Testis (tissue), 5 donors: ENCODE measurements at places on chromosomes 6 and 20.

GRCh38 chr6:52664991-52665686 lies 5.8 kb upstream of the TMEM14A start:
- no peak for DNase-seq

DNA sequence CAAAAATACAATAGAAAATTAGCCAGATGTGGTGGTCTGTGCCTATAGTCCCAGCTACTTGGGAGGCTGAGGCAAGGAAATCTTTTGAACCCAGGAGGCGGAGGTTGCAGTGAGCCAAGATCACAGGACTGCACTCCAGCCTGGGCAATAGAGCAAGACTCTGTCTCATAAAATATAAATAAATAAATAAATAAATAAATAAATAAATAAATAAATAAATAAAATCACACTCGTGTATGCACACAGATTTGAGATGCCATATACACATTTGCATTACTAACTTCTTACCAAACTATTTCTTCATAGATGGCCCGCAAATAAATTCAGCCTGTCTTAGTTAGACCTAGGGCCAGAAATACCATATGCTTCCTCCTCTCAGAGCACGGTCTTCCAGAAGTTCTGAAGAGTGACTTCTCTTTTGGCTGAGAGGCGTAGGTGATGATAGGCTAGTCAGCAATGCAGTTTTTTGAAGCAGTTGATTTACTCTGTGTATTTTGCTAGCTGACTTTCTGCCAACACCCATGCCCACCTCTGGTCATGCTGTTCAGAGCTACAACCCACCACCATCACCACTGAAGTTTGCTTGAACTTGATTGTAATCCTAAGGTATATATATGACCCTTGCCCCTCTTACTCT lies 150.1 kb downstream of the SASH1 start:
- no peak for DNase-seq

DNA sequence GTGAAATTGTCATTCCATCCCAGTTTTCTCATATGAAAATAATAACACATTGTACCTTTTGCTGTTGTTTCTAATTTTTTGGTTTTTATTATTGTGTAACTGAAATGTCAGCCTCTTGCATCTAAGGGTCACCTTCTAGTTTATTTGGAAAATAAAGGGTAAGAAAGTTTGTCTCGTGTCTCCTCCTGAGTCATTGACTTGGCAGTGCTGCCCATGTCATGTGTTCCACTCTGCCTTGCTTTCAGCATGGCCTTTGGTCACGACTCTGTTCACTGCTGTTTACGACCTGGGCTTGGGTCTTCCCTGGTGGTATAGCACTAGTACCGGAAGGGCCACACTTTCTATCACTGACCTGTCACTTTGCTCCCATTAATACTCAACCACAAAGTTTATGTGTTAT lies 171.4 kb upstream of the RSPO3 start:
- peak; percentile 62 for DNase-seq

- peak; percentile 32 for DNase-seq
Observed at GRCh38 chr6:53910834-53911233, 116.0 kb downstream of the LRRC1 start.

DNA sequence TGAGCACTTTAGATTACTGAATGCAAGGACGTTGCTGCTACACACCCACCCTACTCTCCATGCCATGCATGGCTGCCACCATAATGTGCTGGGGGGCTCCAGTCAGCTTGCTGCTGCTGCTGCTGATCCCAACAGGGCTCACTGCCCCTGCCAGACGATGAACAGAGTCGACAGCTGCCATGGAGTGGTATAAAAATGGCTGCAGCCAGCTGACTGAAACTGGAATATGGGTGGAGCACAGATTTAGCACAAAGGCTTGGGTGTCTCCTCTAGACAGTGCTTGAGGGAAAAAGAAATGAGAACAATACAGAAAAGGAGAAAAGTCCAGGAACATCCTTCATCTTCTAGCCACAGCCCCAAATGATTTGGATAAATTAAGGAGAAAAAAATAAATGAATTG lies 150.7 kb downstream of the PDSS2 start:
- DNase-seq, result no peak

DNA sequence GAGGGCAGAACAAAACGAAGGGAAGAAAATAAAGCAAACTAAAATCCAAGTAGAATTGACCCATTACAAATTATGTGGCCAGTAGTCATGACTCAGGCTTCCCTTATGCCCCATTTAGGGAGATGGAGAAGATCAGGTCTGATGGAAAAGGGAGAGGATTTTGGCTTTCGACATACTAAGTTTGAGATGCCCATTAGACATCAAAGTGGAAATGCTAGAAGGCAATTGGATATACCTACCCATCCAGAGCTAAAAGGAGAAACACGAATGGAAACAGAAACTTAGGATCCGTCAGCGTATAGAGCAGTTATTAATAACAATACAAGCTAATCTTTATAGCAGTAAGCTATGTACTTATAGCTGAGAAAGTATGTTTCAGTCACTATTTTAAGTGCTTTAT lies 4.8 kb downstream of the TRPC4AP start:
- DNase-seq, result no peak

GRCh38 chr6:28383235-28384142 lies 16.1 kb downstream of the ZSCAN12 start:
- peak; percentile 94 for DNase-seq

DNA sequence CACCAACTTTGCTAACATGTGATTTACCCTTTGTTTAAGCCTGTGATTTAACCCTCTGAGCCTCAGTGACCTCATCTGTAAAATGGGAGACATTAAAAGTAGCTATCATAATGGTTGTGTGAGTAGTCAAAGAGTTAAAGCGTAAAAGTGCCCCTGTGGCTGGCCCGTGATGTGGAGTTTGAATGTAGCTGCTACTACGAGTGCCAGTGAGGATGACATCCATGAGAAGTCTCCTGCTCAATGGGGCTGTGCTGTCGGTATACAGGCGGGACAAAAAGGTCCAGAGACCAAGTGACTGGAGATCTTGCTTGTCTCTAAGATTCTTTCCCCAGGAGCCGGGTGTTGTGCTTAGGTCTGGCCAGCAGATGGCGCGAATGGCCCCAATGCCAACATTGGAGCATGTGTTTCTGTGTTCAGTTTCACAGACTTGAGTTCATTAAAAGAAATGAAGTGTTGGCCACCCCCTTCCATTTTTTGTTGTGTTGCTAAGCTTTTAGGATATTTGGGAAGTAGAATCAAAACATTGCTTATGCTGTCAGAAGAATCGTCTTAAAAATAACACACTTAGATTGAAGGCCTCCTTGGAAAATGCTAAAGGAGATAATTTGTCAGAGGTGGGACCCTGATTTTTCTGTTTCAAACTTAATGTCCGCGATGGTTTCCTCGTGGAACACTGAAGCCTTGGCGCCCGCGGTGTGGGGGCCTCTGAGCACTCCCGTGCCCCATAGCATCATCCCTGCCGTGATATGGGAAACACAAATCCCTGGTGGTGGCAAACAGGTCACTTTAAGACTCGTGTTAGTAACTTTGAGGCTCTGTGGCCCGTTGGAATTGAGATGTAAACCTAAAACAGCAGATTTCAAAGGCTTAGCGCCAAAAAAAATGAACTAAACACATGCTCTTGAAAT lies 9.3 kb upstream of the RBM38 start:
- peak; percentile 86 for DNase-seq

DNA sequence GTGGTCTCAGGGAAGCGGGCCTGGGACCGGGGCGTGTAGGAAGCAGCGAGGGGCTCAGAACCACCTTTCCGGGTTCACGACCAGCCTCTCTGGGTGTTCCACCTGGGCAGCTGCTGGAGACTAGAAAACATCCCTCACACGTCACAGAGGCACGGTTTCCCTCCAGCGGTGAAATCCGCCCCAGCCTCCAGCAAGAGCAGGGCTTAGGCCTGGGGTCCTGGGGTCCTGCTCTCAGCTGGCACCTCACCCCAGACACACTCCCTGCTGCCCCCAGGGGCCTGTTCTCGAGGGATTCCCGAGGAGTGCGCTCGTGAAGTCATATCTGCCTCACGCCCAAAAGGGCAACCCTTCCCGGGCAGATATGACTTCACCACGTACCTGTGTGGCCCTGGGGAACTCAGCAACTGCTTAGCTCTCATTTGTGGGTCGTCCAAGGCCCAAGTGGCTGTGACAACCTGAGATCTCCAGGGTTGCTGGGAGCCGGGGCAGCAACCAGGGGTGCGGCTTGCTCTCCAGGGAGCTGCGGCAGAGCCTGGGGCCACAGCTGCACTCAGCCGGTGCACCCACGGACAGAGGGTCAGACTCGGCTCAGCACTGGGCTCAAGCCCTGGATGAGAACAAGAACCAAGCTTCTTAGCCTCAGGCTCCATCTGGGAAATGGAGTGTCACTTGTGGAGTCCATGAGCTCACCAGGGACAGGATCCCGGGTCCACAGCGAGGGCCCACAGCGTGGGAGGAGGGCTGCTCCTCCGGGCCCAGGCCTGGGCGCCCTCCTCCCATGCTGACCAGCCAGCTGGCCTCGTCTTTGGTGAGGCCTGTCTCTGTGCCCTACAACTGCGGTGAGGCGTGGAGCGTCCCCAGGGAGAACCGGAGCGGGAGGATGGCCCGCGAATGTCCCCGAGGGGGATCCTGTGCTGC lies 661 bp downstream of the FNDC11 start:
- no peak for DNase-seq

DNA sequence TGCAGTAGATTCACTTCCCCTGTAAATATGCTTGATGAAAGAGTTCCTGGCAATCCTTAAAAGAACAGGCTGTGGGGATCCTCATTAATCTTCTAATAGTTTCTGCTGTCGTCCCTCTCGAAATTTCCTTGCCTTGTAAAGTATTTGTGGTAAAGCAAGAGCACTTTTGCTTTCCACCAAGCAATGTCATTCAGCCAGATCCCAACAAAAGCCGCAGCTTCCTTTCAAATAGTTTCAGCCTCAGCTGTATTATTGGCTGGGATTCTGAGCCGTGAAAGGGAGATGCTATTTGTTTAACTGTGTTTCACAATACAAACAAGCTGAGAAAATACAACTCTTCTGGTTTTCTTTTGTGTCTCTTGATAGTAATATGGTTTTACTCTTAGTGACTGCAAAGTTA lies 48.9 kb upstream of the EPHA7 start:
- no peak for DNase-seq

GRCh38 chr6:62716719-62717118 lies 430.7 kb upstream of the KHDRBS2 start:
- no peak for DNase-seq

- DNase-seq, result no peak
Observed at GRCh38 chr6:149111556-149112115, 205.9 kb upstream of the TAB2 start.

- no peak for DNase-seq
Observed at GRCh38 chr6:24356310-24356973, 1.4 kb downstream of the DCDC2 start.

GRCh38 chr6:2042956-2043648 lies 202.3 kb downstream of the GMDS start:
- no peak for DNase-seq

DNA sequence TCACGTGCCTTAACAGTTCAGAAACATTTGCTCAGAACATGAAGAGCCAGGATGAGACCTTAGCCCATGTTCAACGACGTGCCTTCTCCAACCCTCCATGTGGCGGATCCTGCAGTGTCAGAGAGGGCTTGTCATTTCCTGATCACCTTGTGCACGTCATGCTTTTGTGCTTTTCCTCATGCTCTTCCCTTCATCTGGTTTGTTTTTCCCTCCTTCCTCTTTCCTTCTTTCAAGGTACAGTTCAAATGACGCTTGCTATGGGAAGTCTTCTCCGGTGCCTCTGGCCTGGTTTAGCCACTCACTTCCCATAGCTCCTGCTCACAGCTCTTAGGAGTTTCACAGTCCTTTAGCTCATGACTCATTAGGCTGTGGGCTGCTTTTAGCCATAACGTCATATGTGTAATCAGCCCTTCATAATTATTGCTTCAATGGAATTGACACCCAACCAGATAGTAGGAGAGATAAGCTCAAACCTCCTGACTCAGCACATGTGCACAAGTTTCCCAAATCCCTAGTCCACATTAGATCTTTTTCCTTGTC lies 102.7 kb upstream of the CNKSR3 start:
- no peak for DNase-seq

DNA sequence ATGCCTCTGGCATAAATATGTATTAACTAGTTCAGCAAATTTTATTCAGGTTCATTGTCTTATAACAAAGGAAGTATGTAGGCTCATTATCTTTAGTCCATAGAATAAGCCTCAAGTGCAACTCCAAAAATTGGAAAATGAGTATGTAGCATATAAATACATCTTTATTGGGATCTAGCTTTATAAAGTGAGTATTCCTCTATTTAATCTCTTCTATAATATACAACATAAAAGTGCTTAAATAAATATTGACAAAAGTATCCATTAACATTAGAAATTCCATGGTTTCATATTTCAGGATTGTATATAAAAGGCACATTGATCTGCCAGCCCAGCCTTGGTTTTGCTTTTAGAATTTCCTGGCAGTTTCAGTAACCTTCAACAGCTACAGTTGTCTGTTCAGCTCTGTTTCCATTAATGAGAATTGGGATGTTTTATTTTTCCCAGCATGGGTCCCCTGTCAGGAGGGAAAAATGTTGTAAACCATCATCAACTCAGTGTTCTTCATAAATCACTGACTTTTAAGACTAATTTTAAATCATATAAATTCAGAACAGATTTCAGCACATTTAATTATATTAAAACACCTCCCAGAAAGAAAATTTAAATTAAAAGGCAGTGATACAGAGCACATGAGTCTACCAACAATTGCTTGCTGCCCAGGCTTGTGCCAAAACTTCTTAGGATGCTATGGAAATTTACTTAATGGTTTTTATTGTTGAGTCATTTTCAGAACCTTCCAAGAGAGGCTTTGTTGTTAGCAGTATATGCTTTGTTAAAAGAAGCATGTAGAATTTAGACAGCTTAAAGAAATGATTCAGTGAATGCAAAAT lies 119.7 kb downstream of the ADGRG6 start:
- no peak for DNase-seq

GRCh38 chr6:149990661-149991471 lies 27.1 kb downstream of the ULBP1 start:
- DNase-seq, result peak; percentile 33

- DNase-seq, result no peak
Observed at GRCh38 chr6:10210052-10210451, 204.8 kb downstream of the TFAP2A start.

DNA sequence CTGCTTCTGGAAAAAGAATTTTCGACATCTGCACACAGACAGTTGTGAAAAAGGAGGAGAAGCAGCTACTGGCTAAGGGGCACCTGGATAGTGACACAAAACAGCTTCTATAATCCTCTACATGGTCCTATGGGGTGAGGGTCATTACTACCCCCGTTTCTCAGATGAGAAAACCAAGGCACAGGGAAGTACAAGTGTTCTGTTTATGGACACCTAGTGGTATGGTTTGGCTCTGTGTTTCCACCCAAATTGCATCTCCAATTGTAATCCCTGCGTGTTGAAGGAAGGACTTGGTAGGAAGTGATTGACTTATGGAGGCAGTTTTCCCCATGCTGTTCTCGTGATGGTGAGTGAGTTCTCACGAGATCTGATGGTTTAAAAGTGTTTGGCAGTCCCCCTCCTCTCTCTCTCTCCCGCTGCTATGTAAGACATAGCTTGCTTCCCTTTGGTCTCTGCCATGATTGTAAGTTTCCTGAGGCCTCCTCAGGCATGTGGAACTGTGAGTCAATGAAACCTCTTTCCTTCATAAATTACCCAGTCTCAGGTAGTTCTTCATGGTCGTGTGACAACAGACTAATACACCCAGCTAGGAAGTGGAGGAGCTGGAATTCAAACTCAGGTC lies 2.5 kb upstream of the KCNK15 start:
- no peak for DNase-seq

- peak; percentile 40 for DNase-seq
Observed at GRCh38 chr6:161434350-161434749, 160.5 kb upstream of the AGPAT4 start.

GRCh38 chr6:145875496-145876211 lies 61.1 kb upstream of the FBXO30 start:
- DNase-seq, result peak; percentile 19

- DNase-seq, result no peak
Observed at GRCh38 chr20:43843096-43843964, 71.3 kb upstream of the TOX2 start.
